ENCODE measurements at places on chromosomes 7 and 10. TPM values are rescaled to one million over a fixed set of nuclear protein-coding genes. Genes with fewer than 3 reads are reported as not detected.

GRCh38 chr7:50531928-50532327 is 33.3 kb downstream of the DDC start:
- no peak for DNase-seq

- DNase-seq: no peak
These were observed 583.5 kb downstream of the CNTNAP2 start for GRCh38 chr7:146700015-146700560.

DNA sequence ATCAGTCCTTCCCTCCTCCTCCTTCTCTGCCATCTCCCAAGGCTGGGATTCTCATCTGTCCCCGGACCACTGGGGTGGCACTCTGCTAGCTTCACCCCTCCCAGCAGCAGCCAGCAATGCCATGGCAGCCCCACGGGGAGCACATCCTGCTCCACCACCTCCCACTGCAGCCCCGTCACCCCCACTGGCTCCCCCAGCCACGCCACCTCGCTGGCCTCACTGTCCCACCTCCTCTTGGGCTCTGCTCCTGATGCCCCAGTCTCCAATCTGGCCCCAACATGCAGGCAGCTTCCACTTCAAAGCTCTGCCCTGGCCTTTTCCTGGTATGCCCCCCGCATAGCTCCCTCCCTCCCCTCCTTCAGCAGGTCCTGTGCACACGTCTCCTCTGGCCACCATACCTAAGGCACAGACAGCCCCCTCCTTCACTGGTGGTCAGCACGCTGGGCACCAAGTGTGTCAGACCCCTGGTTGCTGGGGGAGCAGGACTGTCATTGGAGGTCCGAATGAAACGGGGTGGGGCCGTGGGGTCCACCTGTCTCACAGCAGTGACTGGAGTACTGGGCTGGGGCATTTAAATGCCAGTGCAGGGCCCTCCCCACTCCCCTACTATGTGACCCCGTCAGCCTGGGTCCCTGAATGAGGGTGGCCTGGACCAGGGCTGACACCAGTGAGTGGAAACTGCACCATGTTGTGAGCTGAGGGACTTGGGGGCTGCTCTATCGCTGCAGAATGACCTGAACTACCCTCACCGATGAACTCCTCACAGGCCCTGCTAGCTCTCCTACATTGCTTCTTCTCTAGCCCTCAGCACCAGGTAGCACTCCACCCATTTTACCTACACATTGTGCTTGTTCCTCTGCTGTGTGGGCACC is 38.7 kb downstream of the RASGEF1A start:
- DNase-seq: peak; percentile 53

DNA sequence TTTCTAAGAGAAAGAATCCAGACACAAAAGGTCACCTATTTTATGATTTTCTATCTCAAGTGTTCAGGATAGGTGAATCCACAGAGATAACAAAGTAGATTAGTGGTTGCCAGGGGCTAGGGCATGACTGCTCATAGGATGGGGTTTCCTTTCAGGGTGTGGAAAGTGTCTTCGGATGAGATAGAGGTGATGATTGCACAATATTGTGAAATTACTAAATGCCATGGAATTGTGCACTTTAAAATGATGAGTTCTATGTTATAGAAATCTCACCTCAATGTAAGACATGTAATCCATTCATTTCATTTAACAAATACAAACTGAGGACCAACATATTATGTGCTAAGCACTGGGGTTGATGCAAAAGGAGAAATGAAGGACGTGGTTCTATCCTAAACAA is 76.4 kb upstream of the GALNT17 start:
- DNase-seq: no peak

PDE1C gene
- 0.83 TPM for total RNA-seq

All from suprapubic skin (tissue), 4 donors.